ENCODE measurements at places on chromosomes 7 and 10. TPM values are rescaled to one million over a fixed set of nuclear protein-coding genes. Genes with fewer than 3 reads are reported as not detected.

Gene CUBN
- total RNA-seq = 1.8 TPM

Gene C10orf62
- not detected for total RNA-seq

Gene DLX5
- total RNA-seq = not detected

Gene GJC3
- 0.56 TPM for total RNA-seq

Gene CPN1
- total RNA-seq = not detected

Gene LBX1
- total RNA-seq = not detected

Gene VWA2
- total RNA-seq = 2.0 TPM

Gene NKX1-2
- total RNA-seq = 37.0 TPM

Gene HERC4
- total RNA-seq = 60.4 TPM

Gene NODAL
- total RNA-seq = 29.9 TPM

Gene METTL27
- total RNA-seq = 5.9 TPM

Gene CCL24
- not detected for total RNA-seq

Gene FAM25A
- not detected for total RNA-seq

Gene GLI3
- total RNA-seq = 17.0 TPM

Gene HECW1
- total RNA-seq = 21.8 TPM

Gene H2BK1
- total RNA-seq = not detected

Gene HYAL4
- not detected for total RNA-seq

Gene GDF2
- total RNA-seq = not detected

Gene ZNF503
- not detected for total RNA-seq

Gene PKD1L1
- 0.03 TPM for total RNA-seq

Gene PCLO
- total RNA-seq = 6.4 TPM

Gene MACROH2A2
- total RNA-seq = 17.6 TPM

Gene NUTM2E
- 0.12 TPM for total RNA-seq

Gene GNGT1
- total RNA-seq = not detected

Gene SFXN4
- 51.6 TPM for total RNA-seq
